ENCODE measurements at places on chromosomes 1 and 21.

GRCh38 chr1:201648907-201649721 is 110.2 kb downstream of the NAV1 start:
- DNase-seq: no peak

- no peak for DNase-seq
These were observed 17.5 kb downstream of the INSRR start for GRCh38 chr1:156841295-156841855.

DNA sequence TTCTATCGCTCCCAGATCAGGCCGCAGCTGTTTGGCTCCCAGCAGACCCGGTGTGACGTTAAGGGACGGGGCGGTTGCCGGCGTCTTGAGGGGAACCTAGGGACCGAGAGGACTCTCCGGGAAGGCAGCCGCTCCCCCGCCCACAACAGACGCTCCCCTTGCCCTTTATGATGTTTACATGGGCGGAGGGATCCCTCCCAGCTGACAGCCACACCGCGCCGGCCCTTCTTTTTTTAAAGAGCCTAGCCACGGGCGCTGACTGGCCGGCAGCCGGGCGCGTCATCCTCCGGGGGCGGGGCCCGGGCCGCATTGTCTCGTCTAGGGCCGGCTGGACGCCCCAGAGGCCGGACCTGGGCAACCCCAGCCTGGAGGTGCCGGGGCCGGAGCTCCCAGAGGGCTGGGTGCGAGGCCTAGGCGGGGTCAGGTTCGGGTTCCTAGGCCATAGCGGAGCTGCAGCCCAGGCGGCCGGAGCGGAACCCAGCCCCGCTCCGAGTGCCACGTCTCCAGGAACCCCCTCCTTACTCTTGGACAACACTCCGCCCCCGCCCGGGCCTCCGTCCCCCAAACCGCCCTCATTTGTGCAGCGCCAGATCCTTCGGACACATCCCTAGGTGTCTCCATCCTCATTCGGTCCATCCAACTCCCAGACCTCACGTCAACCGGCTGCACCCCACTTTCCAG is at the start of gene PCAT6:
Gene PCAT6 (plus strand): TSS at position 340 of the 681 bp plus-strand sequence.
- peak; percentile 91 for DNase-seq

- DNase-seq: peak; percentile 21
These were observed 31.2 kb downstream of the CHD1L start for GRCh38 chr1:147273409-147274336.

- no peak for DNase-seq
These were observed 15.3 kb upstream of the RGS8 start for GRCh38 chr1:182699393-182700350.

GRCh38 chr1:34929853-34930701 is 627 bp upstream of the DLGAP3 start:
- DNase-seq: no peak

DNA sequence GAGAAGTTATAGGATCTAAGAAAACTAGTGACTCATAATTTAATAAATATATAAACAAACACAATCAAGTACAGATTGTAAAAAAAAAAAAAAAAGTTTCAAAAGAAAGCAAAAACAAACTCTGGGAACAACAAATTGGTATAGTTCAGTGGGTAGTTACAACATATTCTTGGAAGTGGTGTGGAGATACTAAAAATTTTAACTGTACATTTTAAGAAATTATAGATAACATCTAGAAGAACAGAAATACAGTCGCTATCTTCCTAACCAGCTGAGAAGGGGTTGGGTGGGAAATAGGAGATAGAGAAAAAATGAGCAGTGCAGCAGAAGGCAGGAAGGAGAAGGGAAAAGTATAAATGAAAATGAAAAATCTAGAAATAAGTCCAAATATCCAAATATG is 70.5 kb downstream of the LRRC8C start:
- no peak for DNase-seq

DNA sequence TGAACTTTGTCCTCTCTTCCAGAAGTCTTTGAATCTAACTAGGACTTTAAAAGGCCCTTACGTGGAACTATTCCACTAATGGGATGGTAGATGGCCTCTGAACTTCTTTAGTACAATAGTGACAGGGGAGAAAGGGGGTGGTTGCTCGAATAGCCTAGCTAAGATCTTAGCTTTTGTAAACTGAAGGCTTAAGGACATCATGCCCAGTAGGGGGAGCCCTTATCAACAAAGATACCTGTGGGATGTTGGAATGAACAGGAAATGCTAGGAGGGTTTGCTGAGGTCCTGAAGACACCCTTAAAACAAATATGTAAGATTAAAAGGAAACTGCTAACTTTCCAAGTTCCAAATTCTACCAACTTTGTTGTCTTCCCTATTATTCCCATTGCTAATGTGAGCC is 33.2 kb downstream of the NHLH2 start:
- no peak for DNase-seq

DNA sequence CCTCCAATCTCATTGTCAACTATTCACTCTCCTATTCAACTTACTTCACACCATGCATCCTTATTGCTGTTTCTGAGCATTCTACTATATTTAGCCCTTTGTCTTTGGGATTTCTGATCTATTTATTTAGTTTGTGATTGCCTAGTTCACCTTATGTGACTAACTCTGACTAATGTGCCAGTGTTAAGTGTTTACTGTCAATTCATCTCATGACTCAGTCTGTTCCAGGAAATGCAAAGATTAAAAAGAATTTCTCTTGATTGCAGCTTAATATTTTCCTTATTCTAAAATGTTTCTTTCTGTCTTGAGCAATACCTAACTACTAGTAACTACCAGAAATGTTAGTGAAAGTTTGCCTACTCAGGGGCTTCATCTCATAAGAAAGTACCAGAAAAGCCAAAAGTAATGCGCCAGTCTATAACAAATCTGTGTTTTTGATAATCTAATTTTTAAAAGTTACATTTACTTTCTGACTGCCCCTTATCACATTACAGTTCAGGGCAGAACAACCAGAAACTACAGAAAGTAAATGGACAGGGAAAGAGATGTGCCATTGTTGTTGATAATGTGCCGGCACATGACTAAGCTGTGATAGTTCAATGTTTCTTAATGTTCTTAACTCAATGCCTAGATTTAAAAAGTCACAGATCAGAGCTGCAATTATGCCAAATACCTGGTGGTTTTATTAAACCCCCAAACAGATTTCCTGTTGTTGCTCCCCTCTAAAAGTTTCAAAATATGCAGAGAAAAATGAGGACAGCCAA is 556.5 kb downstream of the PTBP2 start:
- no peak for DNase-seq

DNA sequence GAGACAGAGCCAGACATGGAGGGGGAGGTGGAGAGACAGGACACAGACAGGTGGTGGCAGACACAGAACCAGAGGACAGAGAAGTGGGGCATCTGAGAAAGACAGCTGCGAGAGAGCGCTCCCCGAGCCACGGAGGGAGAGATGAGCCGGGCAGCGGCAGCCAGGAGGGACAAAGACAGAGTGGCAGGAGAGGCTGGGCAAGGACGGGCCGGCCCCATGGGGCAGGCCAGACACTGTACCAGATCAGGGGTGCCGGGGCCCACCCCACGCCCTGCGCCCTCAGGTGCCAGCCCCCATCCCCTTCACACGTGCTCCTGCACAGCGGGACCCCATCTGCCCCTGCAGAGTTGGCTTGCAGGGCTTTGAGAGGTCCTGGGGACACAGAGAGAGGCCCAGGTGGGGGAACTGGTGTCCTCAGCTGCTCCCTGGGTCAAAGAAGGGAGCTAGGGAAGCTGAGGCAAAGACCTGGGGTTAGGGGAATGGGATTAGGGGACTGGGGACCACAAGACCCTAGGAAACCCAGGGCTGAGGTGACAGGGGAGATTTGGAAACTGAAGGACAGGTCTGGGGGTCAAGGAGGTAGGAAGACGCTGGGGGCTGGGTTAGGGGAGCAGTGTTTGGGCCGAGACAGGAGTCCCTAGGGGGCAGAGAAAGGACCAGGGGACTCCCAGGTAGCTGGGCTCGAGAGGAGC is 643 bp downstream of the FNDC5 start:
- no peak for DNase-seq

- no peak for DNase-seq
These were observed 29.4 kb upstream of the KCNA10 start for GRCh38 chr1:110548381-110548780.

DNA sequence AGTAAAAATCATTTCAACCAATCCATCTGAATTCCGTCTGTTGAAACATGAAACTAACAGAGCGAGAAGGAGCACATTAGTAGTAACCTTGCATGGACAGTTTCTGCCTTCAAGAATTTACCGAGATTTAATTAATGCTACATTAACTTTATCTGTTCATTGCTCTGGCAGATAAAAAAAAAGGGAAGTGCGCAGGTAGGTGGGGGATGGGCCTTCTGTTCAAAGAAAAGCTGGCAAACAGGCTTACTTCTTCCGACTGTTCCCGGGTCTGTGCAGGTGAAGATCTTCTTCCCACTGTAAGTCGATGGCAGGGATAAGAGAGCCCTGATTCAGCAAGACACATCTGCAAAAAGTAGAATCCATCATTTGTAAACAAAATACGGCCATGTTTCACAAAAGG is 172.6 kb upstream of the DMRTA2 start:
- no peak for DNase-seq

DNA sequence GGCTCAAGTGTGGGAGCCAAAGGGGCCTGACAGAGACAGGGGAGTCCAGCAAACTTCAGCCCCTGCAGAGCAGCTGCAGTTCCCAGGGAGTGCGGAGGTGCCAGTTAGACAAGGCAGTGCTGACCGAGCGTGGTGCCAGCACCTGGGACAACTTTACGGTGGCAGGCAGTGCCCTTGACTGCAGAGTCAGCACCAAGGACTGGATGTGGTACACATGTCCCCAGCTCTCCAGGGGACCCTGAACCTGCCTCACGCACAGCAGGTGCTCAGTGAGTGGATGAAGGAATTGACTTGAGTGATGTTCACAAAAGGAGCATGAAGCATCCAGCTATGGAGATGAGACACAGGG is 296.5 kb downstream of the SIPA1L2 start:
- DNase-seq: no peak

Data from activated naive CD4-positive, alpha-beta T cell treated with anti-CD3 and anti-CD28 coated beads, Interleukin-2, amount 50 U/mL, for 72 hours (primary cell).